ENCODE measurements at places on chromosomes 7 and 10.

- DNase-seq: no peak
Observed at GRCh38 chr10:77024461-77024860, 613.1 kb downstream of the KCNMA1 start.

DNA sequence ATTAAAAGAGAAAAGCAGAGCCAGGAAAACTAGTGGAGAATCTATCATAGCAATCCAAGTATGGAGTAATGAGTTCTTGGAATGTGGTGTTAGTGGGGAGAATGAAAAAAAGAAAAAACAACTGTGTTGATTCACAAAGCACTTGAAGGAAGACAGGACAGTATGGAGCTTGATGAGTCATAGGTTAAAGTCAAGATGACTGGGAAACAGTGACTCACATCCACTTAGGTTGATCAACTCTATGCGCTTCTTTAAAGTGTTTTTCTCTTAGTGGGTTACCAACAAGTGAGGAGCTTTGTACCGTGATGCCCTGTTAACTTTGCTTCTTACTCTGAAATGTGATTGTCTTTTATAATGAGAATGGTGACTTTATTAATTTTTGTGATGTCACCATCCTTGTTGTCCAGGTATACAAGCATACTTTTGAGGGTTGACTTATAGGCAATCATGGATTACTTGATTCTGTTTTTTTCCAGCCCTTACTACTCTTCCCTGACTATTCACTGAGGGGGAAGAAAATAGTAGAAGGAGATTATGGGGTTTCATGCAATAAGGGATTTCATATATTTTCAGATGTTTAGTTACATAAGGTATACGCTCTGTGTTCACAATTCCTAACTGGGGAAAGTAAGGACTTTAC is 32.1 kb upstream of the MDFIC start:
- DNase-seq: no peak

DNA sequence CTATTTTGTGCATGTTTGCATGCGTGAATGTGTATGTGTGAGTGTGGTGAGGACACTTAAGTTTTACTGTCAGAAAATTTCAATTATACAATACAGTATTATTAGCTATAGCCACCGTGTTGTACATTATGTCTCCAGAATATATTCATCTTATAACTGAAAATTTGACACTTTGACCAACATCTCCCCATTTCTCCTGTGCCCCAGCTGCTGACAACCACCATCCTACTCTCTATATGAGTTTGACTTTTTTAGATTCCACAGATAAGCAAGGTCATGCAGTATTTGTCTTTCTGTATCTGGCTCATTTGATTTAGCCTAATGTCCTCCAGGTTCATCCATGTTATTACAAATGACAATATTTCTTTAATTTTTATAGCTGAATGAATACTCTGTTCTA is 195.0 kb downstream of the GPR37 start:
- no peak for DNase-seq

GRCh38 chr10:44647473-44647872 is 262.6 kb upstream of the CXCL12 start:
- no peak for DNase-seq

DNA sequence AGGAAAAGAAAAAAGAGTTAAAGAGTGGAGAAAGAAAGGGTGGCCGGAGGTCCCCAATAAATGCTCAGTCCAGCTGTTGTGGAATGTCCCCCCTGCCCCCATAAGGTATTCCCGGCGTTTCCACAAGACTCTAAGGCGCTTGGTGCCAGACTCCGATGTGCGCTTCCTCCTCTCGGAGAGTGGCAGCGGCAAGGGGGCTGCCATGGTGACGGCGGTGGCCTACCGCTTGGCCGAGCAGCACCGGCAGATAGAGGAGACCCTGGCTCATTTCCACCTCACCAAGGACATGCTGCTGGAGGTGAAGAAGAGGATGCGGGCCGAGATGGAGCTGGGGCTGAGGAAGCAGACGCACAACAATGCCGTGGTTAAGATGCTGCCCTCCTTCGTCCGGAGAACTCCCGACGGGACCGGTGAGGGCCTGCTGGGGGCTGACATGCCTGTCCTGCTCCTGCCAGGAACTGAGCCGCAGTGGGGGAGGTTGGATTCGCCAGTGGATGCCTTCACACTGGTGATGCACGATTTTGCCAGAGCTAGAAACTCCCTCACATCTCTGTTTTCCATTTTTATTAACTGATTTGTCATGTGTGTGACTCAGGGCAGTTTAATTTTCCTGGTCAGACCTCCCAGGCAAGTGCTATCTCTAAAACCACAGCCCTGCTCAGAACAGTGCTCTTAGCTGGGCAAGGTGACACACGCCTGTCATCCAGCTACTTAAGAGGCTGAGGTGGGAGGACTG is 34.2 kb downstream of the TACR2 start:
- DNase-seq: no peak

DNA sequence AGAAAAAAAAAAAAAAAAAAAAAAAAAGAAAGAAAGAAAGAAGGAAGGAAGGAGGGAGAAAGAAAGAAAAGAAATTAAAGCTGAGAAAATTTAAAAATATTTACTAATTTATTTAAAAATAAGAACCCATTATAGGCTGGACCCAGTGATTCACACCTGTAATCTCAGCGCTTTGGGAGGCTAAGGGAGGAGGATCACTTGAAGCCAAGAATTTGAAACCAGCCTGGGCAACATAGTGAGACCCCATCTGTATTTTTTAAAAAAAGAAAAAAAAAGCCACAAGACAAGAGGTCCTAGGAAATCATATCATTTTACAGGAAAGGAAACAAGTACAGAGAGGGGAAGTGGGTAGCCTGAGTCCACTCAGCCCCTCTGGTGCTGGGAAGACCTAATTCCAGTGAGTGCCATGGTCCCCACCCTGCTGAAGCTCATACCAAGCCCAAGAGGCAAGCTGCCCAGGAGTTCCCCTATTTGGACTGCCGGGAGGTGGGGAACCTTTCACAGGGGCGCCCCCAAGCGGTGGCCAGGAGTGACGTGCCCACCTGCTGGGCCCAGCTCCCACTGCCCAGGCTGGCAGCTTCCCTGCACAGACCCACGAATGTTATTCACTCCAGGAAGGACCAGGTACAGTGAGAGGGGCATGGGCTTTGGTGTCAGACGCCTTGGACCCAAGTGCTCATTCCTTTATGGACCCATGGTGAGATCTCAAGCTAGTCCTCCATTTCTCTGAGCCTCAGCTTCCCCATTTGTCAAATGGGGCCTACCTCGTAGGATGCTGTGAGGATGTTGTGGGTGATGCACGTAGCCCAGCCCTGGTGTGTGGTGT is 133.6 kb downstream of the ZMIZ1 start:
- DNase-seq: no peak

DNA sequence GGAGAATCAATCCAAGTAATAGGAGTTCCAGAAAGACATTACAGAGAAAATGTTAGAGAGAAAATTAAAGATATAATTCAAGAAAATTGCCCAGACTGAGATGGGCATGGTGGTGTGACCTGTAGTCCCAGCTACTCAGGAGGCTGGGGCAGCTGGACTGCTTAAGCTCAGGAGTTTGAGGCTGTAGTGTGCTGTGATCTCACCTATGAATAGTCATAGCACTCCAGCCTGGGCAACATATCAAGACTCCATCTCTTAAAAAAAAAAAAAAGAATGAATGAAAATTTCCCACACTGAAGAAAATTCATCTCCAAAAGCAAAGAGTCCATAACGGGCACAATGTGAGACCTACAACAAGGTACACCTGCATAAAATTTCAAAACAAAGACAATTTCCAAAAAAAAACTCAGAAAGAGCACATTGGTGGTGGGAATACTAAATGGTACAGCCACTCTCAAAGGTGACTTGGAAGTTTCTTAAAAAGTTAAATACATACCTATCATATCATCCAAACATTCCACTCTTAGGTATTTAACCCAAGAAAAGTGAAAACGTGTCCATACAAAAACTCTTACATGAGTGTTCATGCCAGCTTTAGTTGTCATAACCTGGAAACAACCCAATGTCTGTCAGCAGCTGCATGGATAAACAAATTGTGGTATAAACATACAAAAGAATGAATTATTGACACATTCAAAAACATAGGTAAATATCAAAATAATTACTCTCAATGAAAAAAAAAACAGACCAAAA is 6.9 kb upstream of the RGS10 start:
- DNase-seq: no peak

GRCh38 chr10:117137031-117137910 is 799 bp downstream of the VAX1 start:
- no peak for DNase-seq

DNA sequence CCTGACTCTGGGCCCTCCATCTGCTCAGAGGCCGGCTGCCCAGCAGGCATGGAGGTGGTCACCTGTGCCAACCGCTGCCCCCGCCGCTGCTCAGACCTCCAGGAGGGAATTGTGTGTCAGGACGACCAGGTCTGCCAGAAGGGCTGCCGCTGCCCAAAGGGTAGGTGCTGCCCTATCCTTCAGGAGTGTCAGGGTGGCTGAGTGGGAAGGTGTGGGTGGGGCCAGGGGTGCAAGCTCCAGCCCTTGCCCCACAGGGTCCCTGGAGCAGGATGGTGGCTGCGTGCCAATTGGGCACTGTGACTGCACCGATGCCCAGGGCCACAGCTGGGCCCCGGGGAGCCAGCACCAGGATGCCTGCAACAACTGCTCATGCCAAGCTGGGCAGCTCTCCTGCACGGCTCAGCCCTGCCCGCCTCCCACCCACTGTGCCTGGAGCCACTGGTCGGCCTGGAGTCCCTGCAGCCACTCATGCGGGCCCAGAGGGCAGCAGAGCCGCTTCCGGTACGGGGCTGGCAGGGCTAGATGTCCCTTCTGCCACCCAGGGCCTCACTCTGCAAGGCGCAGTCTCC is 17.5 kb upstream of the ZNF862 start:
- no peak for DNase-seq

- DNase-seq: no peak
Observed at GRCh38 chr10:22980822-22981221, 53.0 kb downstream of the ARMC3 start.

- DNase-seq: no peak
Observed at GRCh38 chr7:104992306-104992705, 21.7 kb upstream of the KMT2E start.

- no peak for DNase-seq
Observed at GRCh38 chr7:64888561-64888900, 14.5 kb upstream of the ZNF273 start.

DNA sequence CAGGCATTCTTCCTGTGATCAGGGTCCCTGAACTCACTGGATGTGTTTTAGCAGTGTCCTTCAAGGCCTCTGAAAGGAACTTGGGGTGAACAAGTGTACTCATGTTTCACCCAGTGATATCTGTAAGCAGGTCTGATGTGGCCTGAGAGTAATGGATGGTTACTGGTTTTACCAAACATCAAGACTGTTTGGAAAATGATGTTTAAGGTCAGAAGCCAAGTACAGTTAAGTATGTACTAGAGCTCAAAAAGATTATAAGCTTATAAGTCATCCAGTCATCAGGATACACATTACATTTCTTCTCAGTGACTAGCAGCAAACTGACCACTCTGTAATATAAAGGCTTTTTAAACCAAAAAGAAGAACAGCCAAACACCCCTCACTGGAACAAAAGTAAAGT is 79.8 kb upstream of the PTN start:
- DNase-seq: no peak

DNA sequence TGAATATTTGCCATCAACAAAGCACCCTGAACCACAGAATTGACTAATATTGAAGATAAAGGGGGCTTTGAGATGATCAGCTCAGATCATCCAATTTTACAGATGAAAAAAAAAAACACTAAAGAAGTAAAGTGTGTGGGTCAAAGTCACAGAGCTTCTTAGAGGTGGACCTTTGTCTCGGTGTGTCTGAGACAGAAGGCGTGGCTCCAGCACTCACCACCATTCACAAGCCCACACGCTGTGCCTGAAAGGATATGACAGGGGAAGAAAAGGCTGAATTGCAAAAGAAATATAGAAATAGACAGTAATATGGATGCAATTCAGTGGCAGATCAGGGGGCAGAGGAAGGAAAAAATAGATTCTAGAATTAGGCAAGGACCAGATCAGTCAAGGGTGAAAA is 114.9 kb upstream of the PLXNA4 start:
- no peak for DNase-seq

- DNase-seq: no peak
Observed at GRCh38 chr7:29562307-29562706, 1.3 kb upstream of the PRR15 start.

DNA sequence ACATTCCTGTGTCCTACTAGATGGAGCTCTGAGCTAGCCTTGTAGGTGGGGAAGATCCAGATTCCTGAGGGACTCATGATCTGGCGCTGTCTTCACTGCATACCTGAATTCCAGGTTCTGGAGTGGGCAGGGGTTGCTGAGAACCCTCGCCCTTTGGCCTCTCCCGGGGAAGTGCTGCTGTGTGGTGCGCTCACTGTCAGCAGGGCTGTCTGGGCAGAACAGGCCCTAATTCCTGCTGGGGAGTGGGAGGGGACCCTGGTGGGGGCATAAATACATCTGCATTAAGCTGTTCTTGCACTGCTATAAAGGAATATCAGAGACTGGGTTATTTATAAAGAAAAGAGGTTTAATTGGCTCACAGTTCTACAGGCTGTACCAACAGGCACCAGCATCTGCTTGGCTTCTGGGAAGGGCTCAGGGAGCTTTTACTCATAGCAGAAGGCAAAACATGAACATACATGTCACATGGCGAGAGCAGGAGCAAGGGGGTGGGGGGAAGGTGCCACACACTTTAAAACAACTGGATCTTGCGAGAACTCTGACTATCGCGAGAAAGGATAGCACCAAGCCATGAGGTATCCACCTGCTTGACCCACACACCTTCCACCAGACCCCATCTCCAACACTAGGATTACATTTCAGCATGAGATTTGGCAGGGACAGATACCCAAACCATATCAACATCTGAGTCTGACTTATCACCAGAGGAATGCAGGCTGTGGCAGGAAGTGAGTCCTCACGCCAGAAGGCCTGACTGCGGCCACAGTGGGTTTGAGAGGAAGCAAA is 115.0 kb downstream of the ADCY1 start:
- DNase-seq: no peak

- DNase-seq: no peak
Observed at GRCh38 chr7:80387634-80388193, 124.2 kb downstream of the GNAT3 start.

DNA sequence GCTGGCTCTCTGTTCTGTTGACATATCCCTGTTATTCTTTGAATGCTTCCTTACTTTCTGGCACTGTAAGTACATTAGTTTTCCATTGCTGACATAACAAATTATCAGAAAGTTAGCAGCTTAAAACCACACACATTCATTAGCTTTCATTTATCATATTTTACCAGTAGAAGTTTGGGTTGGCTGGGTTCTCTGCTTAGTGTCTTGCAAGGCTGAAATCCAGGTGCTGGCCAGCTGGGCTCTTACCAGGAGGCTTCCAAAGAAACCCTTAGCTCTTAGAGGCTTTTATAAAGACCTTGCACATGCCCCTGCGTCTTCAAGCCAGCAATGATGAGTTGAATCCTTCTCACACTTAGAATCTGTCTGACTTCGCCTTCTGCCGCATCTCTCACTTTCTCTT is 160.6 kb downstream of the MLLT10 start:
- DNase-seq: no peak

GRCh38 chr10:103458720-103459119 is at the start of gene CALHM1:
CALHM1 (minus strand) TSS chr10:103458900; CDS start chr10:103458751, 149 bp downstream.
- DNase-seq: no peak

- no peak for DNase-seq
Observed at GRCh38 chr10:72688208-72688651, 3.7 kb upstream of the MCU start.
